ENCODE measurements at places on chromosomes 2 and 18. TPM values are rescaled to one million over a fixed set of nuclear protein-coding genes. Genes with fewer than 3 reads are reported as not detected.

OSR1 gene
- total RNA-seq: not detected

LYPD1 gene
- total RNA-seq: not detected

UGT1A10 gene
- total RNA-seq: not detected

KCMF1 gene
- 90.5 TPM for total RNA-seq

IFIH1 gene
- 34.2 TPM for total RNA-seq

LYG2 gene
- total RNA-seq: not detected

ABCG8 gene
- not detected for total RNA-seq

CARF gene
- 5.2 TPM for total RNA-seq

SERPINB13 gene
- total RNA-seq: not detected

COL4A3 gene
- total RNA-seq: not detected

IKZF2 gene
- total RNA-seq: 9.1 TPM

TMX3 gene
- total RNA-seq: 44.6 TPM

DNA sequence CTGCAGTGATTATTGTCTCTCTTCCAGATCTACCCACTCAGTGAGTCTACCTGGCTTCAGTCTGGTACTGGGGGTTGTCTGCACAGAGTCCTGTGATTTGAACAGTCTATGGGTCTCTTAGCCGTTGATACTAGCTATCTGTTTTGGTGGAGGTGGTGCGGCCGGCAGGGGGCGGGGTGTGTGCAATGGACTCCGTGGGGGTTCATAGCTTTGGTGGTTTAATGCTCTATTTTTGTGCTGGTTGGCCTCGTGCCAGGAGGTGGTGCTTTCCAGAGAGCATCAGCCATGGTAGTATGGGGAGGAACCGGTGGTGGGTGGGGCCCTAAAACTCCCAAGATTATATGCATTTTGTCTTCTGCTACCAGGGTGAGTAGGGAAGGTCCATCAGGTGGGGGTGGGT is 1120.1 kb upstream of the FAM98A start:
- no peaks in the 10 kb centered on the region for H3K36me3 ChIP-seq
- no peak overlapping the region for H3K4me3 ChIP-seq
- no peaks in the 10 kb centered on the region for H3K27me3 ChIP-seq
- no peaks in the 10 kb centered on the region for H3K4me1 ChIP-seq
- H3K27ac ChIP-seq: no peak overlapping the region

GRCh38 chr2:217593732-217594131 is 409.1 kb downstream of the TNS1 start:
- no peaks in the 10 kb centered on the region for H3K27me3 ChIP-seq
- H3K27ac ChIP-seq: no peak overlapping the region
- no peak overlapping the region for H3K4me3 ChIP-seq

- peaks cover 3% of the 10 kb centered on the region for H3K27me3 ChIP-seq
- no peaks in the 10 kb centered on the region for H3K36me3 ChIP-seq
- H3K4me3 ChIP-seq: no peak overlapping the region
- DNase-seq: no peak
- no peak overlapping the region for H3K27ac ChIP-seq
- H3K4me1 ChIP-seq: peaks cover 12% of the 10 kb centered on the region
Observed at GRCh38 chr2:44246436-44246835, 28.8 kb upstream of the SLC3A1 start.

GRCh38 chr2:47771211-47771610 is 11.7 kb upstream of the MSH6 start:
- H3K4me1 ChIP-seq: peaks cover 2% of the 10 kb centered on the region
- no peaks in the 10 kb centered on the region for H3K27me3 ChIP-seq
- no peak for DNase-seq
- H3K27ac ChIP-seq: no peak overlapping the region

DNA sequence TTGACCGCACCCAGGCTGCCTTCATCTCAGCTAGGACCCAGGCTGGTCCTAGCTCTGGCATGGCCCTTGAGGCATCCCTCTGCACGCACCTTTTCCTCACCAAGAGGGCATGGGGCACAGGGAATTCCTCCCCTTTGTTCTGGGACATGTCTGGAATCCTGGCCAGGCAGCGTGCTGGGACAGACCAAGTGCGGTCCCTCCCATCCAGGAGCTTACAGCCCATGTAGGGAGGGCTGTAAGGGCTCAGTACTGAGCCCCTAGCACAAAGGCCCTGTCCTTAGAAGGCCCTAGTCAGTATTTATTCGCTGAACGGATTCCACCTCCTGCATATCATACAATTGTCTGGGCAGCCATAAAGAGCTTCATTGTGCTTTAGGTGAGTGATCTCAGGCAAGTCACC is 3.0 kb downstream of the TMEM37 start:
- H3K27ac ChIP-seq: no peak overlapping the region
- H3K4me3 ChIP-seq: no peak overlapping the region
- H3K4me1 ChIP-seq: peaks cover 5% of the 10 kb centered on the region
- H3K36me3 ChIP-seq: no peaks in the 10 kb centered on the region
- DNase-seq: no peak

DNA sequence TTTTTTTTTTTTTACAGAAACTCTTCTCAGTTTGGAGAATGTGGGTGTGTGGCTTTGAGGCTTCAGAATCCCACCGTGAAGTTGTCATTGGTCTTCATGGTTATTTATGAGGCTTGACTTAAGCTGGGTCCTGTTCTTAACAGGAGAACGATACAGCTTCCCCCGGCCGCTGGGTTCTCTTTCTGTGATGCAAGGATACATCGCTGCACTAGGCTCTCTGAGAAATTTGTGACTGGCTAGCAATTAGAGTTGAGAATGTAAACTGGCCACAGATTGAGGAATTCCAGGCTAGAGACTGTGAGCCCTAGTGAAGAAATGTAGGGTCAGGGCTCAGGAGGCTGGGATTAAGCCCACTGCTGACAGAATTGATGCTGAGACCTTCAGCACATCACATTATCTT is 29.8 kb downstream of the MGAT5 start:
- no peak for DNase-seq
- peaks cover 4% of the 10 kb centered on the region for H3K36me3 ChIP-seq
- no peak overlapping the region for H3K4me3 ChIP-seq
- peaks cover 40% of the 10 kb centered on the region for H3K4me1 ChIP-seq

DNA sequence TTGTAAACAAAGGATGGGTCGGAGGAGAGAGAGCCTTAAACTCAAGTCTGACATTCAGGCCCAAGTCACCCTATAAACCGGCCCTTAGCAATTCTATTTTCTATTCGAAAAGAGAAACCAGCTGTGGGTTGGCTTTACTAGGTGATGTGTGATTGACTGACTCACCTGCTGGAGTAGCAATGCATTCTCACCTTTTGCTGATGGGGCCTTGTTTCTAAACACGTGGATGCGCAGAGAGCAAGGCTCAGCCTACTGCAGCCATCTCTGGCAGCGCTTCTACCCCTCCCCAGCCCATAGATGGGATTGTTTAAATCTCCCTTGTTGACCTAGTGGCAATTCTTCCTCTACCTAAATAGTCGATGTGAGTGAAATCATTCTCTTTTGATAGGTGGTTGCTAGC is 138.5 kb downstream of the MEIS1 start:
- peaks cover 3% of the 10 kb centered on the region for H3K4me1 ChIP-seq
- DNase-seq: no peak
- no peaks in the 10 kb centered on the region for H3K36me3 ChIP-seq
- no peak overlapping the region for H3K27ac ChIP-seq
- peaks cover 35% of the 10 kb centered on the region for H3K27me3 ChIP-seq
- no peak overlapping the region for H3K4me3 ChIP-seq

- H3K27me3 ChIP-seq: no peaks in the 10 kb centered on the region
- H3K4me1 ChIP-seq: peaks cover 46% of the 10 kb centered on the region
- DNase-seq: no peak
- peak overlapping the region; percentile 67 for H3K4me3 ChIP-seq
Observed at GRCh38 chr2:37600735-37601134, 70.7 kb downstream of the CDC42EP3 start.

- no peak for DNase-seq
- no peaks in the 10 kb centered on the region for H3K36me3 ChIP-seq
- H3K4me1 ChIP-seq: peaks cover 8% of the 10 kb centered on the region
Observed at GRCh38 chr2:222819722-222820333, 41.0 kb upstream of the ACSL3 start.

DNA sequence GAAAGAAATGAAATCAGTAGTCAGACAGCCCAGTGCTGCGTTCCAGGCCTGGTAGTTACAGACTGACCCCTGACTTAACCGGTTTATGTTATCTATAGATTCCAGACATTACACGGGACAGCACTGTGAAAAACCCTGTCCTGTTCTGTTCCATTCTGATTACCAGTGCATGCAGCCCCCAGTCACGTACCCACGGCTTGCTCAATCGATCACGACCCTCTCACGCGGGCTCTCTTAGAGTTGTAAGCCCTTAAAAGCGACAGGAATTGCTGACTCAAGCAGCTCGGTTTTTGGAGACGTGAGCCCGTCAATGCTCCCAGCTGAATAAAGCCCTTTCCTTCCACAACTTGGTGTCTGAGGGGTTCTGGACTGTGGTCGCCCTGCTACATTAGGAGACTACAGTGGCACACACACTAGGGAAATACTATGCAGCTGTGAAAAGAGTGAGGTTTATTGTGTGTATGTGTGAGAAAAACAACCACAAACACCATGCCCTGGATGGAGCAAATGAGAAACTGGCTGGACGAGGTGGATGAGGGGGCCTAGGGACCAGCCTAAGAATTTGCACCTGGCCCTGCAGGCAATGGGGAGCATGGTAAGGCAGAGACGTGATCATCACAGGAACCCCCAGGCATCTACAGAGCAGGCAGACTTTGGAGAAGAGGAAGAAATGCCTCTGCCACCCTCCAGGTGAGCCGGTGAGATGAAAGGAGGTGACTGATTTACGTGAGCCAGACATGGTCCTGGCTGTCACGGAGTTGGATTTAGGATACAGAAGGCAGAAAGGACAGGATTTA is 49.1 kb upstream of the SEMA4C start:
- H3K27ac ChIP-seq: no peak overlapping the region
- no peak overlapping the region for H3K4me3 ChIP-seq
- peaks cover 40% of the 10 kb centered on the region for H3K4me1 ChIP-seq
- H3K36me3 ChIP-seq: peaks cover 7% of the 10 kb centered on the region
- DNase-seq: no peak

- H3K36me3 ChIP-seq: no peaks in the 10 kb centered on the region
- H3K4me1 ChIP-seq: no peaks in the 10 kb centered on the region
- H3K4me3 ChIP-seq: no peak overlapping the region
- H3K27ac ChIP-seq: no peak overlapping the region
- no peak for DNase-seq
Observed at GRCh38 chr2:35125871-35126270, 1229.7 kb upstream of the CRIM1 start.

GRCh38 chr2:221610255-221610654 is 38.2 kb upstream of the EPHA4 start:
- DNase-seq: no peak
- H3K4me1 ChIP-seq: no peaks in the 10 kb centered on the region
- H3K27me3 ChIP-seq: peaks cover 14% of the 10 kb centered on the region
- no peak overlapping the region for H3K4me3 ChIP-seq

GRCh38 chr2:118940486-118941120 is 1.4 kb upstream of the MARCO start:
- DNase-seq: no peak
- no peaks in the 10 kb centered on the region for H3K36me3 ChIP-seq
- H3K4me3 ChIP-seq: no peak overlapping the region
- H3K27ac ChIP-seq: no peak overlapping the region
- H3K4me1 ChIP-seq: no peaks in the 10 kb centered on the region
- H3K27me3 ChIP-seq: peaks cover 7% of the 10 kb centered on the region

- H3K4me1 ChIP-seq: peaks cover 15% of the 10 kb centered on the region
- H3K27ac ChIP-seq: no peak overlapping the region
- H3K27me3 ChIP-seq: peaks cover 40% of the 10 kb centered on the region
- no peaks in the 10 kb centered on the region for H3K36me3 ChIP-seq
Observed at GRCh38 chr2:158967731-158968395, 577 bp upstream of the TANC1 start.

DNA sequence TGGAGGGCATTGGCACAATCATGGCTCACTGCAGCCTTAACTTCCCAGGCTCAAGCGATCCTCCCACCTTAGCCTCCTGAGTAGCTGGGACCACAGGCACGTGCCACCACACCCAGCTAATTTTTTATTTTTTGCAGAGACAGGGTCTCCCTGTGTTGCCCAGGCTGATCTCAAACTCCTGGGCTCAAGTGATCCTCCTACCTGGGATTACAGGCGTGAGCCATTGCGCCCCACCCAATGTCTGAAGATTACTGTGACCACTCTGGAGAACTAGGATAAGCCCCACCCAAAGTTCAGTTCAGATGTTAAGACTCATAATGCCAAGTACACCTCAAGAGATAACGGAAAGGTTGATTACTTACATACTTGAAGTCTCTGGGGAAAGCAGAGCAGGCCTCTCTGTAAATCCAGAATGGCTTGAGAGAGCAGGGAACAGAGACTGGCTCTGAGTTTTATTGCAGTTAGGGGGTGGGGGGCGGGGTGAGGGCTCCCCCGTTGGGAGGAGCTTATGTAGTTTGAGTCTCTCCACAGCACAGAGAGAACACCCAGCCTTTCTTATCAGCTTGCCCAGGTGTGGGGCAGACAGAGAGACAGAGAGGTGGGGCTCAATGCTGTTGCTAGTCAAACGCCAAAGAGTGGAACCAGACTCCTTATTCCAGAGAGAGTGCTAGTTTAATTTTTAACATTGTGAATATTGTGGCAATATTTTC is 26.5 kb upstream of the ERICH2 start:
- H3K4me1 ChIP-seq: no peaks in the 10 kb centered on the region
- H3K27ac ChIP-seq: no peak overlapping the region
- H3K4me3 ChIP-seq: no peak overlapping the region
- H3K27me3 ChIP-seq: peaks cover 21% of the 10 kb centered on the region
- DNase-seq: no peak
- no peaks in the 10 kb centered on the region for H3K36me3 ChIP-seq

DNA sequence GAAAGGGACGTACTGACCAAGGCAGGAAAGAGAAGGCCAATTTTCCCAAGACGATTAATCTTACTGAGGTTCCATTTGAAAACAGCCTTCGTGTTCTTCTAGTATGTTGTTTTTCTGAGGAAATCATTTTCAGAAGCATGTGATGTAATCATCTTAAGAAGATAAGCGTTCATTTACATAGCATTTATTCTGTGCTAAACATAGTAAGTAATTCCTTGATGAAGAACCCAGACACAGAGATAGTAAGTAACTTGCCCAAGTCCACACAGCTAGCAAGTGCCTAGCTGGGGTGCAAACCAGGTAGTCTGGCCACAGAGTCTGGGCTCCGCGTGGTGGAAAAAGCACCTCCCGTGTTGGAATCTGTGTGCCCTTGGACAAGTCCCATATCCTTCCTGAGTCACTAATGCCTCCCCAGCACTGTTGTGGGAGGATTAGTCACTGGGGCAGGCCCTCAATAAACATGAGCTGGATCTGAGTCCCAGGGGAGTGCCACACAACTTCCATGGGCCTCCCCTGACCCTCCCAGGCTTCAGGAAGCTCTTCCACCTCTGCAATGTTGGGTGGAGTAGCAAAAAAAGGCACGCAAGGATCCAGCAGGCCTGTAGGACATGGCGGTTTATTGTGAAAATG is 26.9 kb upstream of the ASAP2 start:
- DNase-seq: no peak
- H3K27me3 ChIP-seq: peaks cover 19% of the 10 kb centered on the region
- H3K27ac ChIP-seq: no peak overlapping the region

DNA sequence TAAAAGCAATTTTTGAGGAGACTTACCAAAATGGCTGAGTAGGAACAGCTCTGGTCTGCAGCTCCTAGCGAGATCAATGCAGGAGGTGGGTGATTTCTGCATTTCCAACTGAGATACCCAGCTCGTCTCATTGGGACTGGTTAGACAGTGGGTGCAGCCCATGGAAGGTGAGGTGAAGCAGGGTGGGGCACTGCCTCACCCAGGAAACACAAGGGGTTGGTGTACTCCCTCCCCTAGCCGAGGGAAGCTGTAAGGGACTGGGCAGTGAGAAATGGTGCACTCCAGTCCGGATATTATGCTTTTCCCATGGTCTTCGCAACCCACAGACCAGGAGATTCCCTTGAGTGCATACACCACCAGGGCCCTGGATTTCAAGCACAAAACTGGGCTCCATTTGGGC is 419.0 kb downstream of the NUP35 start:
- no peaks in the 10 kb centered on the region for H3K36me3 ChIP-seq
- H3K4me1 ChIP-seq: no peaks in the 10 kb centered on the region
- no peaks in the 10 kb centered on the region for H3K27me3 ChIP-seq
- DNase-seq: no peak

Measured in activated CD4-positive, alpha-beta memory T cell treated with anti-CD3 and anti-CD28 coated beads for 36 hours (primary cell).